Activated T-helper 1 cell treated with anti-CD3 and anti-CD28 coated beads, Interleukin-2, amount 50 U/mL, for 16 hours (primary cell): ENCODE measurements at places on chromosomes 6 and 20.

DNA sequence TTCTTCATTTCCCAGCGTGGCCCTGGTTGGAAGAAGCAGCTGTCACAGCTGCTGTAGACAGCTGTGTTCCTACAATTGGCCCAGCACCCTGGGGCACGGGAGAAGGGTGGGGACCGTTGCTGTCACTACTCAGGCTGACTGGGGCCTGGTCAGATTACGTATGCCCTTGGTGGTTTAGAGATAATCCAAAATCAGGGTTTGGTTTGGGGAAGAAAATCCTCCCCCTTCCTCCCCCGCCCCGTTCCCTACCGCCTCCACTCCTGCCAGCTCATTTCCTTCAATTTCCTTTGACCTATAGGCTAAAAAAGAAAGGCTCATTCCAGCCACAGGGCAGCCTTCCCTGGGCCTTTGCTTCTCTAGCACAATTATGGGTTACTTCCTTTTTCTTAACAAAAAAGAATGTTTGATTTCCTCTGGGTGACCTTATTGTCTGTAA lies 292.7 kb downstream of the ESR1 start:
- no peak for DNase-seq

DNA sequence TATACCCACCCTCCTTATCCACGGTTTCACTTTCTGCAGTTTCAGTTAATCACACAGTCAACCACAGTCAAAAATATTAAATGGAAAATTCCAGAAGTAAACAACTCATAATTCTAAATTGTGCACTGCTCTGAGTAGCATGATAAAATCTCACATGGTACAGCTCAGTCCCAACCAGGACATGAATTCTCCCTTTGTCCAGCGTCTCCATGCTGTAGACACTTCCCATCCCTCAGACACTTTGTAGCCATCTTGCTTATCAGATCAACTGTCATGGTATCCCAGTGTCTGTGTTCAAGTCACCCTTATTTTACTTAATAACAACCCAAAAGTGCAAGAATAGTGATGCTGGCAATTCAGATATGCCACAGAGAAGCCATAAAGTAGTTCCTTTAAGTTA lies 94.7 kb downstream of the PDE10A start:
- no peak for DNase-seq

DNA sequence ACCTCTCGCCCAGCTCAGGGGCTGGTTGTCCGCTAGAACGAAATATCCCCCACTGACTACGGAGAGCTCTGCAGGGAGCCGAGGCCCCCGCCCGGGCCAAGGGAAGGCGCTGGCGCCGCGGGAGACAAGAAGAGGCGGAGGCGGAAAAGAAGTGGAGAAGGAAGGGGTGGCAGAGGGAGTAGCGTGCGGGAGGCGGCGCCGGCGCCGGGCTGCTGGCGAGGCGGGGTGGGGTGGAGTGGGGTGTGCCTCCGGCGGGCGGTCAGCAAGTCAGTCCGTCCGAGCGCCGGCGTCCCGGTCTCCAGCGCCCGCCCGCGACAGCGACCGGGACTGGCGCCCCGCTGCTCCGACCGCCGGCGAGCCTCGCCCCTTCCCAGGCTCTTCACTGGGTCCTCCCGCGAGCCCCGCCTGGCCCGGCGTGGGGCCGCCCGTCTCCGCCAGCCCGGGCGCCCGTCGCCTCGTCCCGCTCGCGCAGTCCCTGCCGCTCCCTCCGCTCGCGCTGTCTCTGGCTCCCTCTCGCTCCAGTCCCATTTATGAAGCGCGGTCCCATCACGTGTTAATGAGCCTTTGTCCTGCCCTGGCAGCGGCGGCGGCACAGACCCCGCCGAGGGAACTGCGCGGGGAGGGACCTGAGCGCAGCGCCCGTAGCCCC lies at the start of gene CNR1:
Gene CNR1 (minus strand): TSS at position 504 of the 649 bp plus-strand sequence. CDS start 21,073 bp downstream, outside the sequence.
- DNase-seq, result no peak

DNA sequence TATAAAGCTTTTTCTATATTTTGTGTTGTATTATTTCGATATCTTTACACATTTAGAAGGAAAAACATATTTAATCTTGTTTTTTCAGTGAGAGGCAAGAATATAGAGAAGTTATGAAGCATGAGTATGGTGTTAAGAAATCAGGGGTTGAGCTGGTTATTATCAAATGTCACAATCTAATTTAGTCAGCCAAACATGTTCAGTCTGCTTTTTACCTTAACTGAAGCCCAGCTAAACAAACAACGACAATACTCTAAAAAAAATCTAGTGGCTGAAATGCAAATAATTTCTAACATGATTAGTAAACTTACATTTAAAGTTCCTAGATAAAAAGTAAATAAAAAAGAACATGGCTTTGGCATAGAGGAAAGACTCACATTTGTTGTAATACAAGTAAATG lies 433.8 kb upstream of the NRSN1 start:
- no peak for DNase-seq

GRCh38 chr6:90689172-90689571 lies 102.3 kb upstream of the MAP3K7 start:
- no peak for DNase-seq

DNA sequence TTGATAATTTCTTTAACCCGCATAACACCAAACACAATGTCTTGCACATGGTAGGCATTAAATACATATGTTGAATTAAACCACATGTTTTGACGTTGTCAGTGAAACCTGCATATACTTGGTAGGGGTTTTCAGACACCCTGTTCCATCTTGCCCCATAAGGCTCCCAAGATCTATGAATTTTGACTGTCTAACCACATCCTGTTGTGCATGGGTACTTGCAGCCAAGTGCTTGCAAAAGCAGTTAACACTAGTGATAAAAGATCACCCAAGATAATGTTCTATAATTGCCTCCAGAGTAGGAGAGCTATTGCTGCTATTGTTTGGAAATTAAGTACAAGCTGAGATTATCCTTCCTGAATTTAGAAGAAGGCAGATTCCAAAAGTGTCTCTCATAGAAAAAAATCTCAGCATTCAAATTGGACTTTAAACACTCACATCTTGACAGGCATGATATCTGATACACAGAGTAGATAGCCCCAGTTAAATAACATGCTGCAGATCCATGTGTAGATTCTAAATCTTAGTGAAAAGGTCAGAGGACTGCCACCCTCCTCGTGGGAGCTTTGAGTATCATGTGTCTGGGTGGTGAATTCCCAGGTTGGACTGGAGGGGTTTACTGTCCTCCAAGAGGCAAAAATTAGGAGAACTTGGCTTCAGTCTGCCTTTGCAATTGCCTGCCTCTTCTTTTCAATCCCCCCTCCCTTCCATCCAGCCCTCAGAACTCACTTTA lies 25.8 kb upstream of the CCN6 start:
- no peak for DNase-seq

DNA sequence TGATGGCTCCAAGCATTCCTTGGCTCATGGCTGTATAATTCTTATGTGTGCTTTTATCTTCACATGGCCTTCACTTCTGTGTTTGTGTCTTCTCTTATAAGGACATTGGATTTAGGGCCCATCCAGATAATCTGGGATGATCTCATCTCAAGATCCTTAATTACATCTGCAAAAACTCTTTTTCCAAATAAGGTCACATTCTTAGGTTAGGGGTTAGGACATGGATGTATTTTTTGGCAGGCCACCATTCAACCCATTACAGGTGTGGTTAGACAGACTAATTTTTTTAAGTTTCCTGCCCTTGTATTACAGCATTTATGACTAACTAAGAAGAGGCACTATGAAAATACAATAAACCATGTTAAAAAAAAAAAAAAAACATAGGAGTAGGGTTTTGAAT lies 254.0 kb downstream of the TPBG start:
- DNase-seq, result no peak

- no peak for DNase-seq
These were observed 391.2 kb upstream of the MAP3K7 start for GRCh38 chr6:90978046-90978445.

- no peak for DNase-seq
These were observed 134.0 kb downstream of the WDR27 start for GRCh38 chr6:169567819-169568218.

GRCh38 chr20:52760791-52761190 lies 211.4 kb upstream of the TSHZ2 start:
- no peak for DNase-seq

GRCh38 chr20:34680586-34681175 lies 3.8 kb upstream of the PIGU start:
- DNase-seq, result no peak

DNA sequence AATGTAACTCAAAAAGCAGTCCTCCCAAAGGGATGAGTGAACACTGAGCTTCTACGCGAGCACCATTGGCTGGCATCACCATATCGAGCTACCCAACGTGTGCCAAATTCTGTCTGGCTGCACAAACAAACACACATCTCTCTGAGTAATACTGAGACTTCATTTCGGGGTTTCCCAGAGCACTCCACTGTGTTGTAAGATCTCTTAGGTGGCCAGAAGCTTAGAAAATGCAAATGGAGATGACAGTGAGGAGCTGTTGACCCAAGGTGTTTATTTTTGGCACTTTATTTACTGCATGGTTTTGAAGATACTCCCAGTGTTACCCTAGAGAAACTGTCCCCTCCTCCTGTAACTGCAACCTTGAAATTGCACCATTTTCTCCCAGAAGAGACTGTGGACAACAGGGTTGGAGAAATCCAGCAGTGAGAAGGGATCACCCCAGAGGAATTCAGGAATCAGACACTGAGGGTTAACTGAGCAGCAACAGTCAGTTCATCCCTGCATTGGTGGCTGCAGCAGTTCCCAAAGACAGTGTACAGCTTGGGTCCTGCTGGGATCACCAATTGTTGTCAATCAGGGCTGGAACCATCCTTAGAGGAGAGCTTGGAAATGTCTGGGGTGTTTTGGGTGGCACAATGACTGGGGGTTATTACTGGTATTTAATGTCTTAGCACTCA lies 1.0 kb upstream of the RIPOR2 start:
- peak; percentile 36 for DNase-seq

GRCh38 chr6:126440923-126441322 lies 101.0 kb downstream of the CENPW start:
- no peak for DNase-seq

DNA sequence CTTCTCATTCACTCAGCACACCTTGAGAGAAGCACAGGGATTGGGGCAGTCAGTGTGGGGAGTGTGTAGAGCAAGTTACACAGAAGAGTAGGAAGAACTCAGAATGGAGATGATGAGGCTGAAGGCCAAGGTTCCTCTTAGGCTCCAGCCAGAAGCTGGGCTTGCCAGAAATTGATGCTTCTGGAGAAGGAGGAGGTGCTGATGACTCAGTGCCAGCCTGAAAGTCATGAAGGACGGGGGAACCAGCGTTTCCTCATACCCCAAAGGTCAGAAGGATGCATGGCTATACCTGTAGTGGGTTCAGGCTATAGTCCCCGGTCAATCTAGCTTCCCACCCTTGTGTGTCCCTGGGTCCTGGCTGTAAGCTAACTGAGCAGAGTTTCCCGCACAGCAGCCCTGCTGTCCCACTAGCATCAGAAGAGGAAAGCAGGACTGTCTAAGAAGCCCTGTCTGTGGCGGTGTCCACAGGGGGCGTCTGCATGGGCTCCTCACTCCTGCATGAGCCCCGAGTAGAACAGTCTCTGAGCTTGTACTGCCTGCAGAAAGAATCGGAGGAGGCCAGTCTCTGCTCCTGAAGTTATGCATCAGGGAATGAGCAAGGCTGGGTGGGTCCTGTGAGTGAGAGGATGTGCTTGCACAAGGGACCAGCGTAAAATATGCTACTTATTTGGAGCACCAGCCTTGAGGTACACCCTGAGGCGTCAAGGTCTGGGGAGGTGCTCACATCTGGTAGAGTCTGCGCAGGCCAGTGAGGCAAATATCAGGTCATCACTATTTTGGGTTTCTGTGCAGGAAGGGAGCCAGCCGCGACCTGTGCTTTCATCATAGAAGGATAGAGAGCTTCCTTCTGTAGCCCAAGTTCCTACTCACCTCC lies 148.5 kb downstream of the MRPL14 start:
- DNase-seq, result no peak

DNA sequence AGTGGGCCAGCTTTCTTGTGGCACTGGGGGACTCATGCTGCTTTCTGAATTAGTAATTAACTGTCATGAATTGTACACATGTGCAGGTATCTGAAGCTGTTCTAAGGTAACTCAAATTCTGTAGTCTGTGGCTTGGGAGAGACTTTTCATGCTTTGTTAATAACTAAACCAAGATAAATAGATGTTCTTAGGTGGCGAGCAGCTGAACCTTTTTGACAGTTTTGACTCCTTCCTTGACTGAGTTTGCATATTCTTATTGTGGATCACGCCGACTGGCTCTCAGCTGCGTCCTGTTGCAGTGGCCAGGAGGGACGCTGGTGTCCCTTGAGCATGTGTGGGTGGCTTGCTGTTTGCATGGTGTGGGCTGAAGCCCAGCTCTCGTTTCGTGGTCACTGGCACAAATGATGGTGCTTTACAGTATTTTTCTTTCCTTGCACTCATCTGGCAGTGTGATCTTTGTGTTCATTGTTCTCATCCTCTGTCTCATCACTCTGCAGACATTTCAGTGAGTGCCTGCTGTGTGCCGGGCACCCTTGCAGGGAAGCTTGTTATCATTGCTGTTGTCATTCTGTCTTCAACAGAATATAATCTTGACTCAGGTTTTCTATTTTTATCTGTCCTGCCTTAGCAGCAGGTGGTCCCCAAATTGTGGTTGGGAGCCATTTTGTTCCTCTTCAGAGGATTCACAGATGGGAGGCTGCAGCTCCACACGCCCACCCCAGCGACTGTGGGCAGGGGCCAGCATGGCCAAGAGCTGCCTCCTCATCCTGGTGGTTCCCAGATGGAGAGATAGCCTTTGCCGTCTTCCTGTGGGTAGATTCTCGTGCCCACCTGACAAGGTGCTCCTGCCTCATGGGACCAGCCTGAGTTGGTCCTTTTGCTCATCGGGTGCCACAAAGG lies 39.6 kb downstream of the DUSP22 start:
- DNase-seq, result no peak

GRCh38 chr6:110449541-110449895 lies 26.9 kb downstream of the SLC22A16 start:
- no peak for DNase-seq

DNA sequence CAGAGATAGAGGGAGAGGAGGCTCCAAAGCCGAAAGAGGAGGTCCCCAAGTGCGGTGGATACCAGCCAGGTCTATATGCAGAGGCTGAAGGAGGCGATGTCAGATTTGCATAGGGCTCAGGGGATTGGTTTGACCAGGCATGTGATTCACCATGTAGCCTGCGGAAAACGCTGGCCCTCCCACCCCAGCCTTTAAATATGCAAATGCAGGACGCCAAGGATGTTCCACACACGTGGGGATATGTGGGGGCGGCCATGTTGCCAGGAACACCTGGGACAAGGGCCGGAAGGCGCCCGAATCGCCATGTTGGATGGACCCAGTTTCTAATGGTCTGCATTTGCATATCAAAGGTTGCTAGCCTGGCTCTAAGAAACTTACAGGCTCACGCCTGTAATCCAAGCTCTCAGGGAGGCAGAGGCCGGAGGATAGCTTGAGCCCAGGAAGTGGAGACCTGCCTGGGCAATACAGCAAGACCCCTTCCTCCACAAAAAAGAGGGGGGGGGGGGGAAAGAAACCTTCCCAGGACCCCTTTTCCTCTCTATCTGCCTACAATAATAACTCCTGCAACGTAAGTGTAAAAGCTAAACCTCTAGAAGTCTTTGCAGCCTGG lies 110.5 kb downstream of the TULP4 start:
- no peak for DNase-seq

- no peak for DNase-seq
These were observed at the start of gene TREML2 for GRCh38 chr6:41200901-41201763. TSS of gene TREML2 (minus strand) at chr6:41201149. CDS start at chr6:41201008, 141 bp downstream.

- DNase-seq, result no peak
These were observed 193.9 kb downstream of the DLL1 start for GRCh38 chr6:170096803-170097504.

GRCh38 chr6:3019065-3019464 lies 19.4 kb downstream of the NQO2 start:
- no peak for DNase-seq

- DNase-seq, result no peak
These were observed 3.6 kb upstream of the EDN1 start for GRCh38 chr6:12286373-12287110.
